ENCODE measurements at places on chromosomes 4 and X.

- DNase-seq: no peak
Measured at GRCh38 chr4:112140536-112140935, 4.7 kb upstream of the FAM241A start.

DNA sequence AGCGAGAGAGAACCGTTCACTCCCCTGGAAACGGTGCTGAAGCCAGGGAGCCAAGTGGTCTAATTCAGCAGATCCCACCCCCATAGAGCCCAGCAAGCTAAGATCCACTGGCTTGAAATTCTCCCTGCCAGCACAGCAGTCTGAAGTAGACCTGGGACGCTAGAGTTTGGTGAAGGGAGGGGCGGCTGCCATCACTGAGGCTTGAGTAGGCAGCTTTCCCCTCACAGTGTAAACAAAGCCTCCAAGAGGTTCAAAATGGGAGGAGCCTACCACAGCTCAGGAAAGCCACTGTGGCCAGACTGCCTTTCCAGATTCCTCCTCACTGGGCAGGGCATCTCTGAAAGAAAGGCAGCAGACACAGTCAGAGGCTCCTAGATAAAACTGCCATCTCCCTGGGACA lies 37.8 kb upstream of the CDS1 start:
- no peak for DNase-seq

- peak; percentile 0 for DNase-seq
Measured at GRCh38 chr4:57854748-57855147, 744.6 kb upstream of the IGFBP7 start.

DNA sequence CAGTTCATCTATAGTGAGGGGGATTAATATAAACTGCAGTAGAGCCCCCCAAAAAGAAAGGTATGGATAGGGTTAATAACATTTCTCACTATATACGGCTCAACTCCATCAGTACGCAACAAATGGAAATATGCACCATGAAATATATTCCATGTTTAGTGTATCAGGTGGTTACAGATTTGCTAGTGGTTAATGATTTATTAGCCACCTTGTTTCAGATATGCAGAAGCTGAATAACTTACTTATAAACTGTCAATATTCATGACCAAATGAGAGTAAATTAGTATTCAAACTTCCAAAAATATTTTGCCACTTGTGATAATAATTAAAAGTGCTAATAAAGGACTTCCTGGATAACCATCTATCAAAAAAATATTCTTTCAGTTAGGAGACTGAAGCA lies 14.8 kb downstream of the AMTN start:
- DNase-seq: no peak

DNA sequence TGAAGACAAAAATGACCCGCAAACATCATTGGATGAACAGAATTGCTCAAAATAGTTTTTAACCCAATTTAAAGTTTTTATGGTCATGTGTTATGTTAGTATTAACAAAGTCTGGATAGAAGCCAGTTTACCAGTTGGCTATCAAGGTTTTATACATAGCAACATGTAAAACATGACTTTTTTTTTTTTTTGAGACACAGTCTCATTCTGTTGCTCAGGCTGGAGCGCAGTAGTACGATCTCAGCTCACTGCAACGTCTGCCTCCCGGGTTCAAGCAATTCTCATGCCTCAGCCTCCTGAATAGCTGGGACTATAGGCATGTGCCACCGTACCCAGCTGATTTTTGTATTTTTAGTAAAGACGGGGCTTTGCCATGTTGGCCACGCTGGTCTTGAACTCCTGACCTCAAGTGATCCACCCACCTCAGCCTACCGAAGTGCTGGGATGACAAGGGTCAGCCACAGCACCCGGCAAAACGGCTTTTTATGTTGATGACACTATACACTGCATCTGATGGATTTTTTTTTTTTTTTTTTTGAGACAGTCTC lies 3.4 kb downstream of the SAT1 start:
- DNase-seq: no peak

DNA sequence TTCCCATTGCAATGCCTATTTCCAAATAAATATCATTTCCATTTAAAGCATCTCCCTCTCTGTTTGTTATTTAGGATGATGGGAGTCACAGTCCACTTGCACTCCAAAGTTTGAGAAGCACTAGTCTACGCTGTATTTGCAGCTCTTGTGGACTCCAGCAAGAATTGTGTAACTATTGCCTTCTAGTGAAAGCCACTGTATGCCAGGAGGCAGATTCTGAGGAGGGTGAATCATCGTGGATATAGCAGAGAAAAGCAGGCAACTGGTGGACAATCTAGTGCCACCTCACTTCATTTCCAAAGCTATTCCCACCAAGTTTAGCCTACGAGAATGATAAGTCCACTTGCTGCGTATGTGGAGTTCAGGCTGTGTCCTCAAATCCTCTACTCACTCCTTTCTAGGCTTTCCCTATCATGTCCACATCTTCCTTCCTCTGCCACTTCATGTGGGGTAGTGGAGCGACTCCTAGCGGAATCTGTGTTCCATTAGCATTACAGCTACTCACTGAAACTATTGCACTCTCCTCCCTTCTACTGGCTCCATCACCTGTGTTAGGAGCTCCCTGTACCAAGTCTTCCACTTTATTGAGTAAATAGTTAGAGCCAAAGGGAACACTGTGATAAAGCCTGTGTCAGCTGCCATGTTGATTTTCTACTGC lies 501.8 kb upstream of the GALNT7 start:
- peak; percentile 54 for DNase-seq

GRCh38 chrX:132591719-132592275 lies 103.0 kb upstream of the MBNL3 start:
- DNase-seq: no peak

DNA sequence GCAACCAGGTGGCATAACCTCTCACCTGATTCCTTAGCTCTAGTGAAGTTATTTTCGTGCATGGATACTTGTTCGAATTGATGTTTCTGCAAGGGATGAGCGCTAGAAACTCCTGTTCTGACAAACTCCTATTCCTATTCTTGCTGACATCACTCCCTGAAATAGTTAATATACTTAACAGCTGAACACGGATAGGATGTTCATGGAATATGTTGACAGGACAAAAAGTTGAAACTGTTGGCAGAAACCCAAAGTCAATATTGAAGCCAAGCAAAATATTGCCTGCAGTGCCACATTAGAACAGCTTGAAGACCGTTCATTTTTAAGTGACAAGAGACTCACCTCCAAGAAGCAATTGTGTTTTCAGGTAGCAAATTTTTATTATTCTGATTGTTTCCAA lies at the start of gene KLKB1:
Gene KLKB1, plus strand, starts transcription at position 287 of the 400 bp plus-strand sequence. CDS start 689 bp downstream, outside the sequence.
- no peak for DNase-seq

- peak; percentile 75 for DNase-seq
Measured at GRCh38 chrX:68945603-68946228, 116.9 kb downstream of the EFNB1 start.

GRCh38 chrX:119617517-119618164 lies 11.4 kb upstream of the NKRF start:
- no peak for DNase-seq

GRCh38 chrX:17769701-17770269 lies 32.5 kb downstream of the SCML1 start:
- no peak for DNase-seq

- no peak for DNase-seq
Measured at GRCh38 chr4:41374490-41374889, 117.8 kb downstream of the UCHL1 start.

Data from HT1080 (cell line).